ENCODE measurements at places on chromosomes 1 and 21. TPM values are rescaled to one million over a fixed set of nuclear protein-coding genes. Genes with fewer than 3 reads are reported as not detected.

The UBE2U gene
- total RNA-seq: not detected

The SLC26A9 gene
- total RNA-seq: not detected

The APH1A gene
- 139 TPM for total RNA-seq

The TTC34 gene
- total RNA-seq: under 0.01 TPM

The TBX19 gene
- total RNA-seq: 0.51 TPM

The PTCH2 gene
- total RNA-seq: under 0.01 TPM

The TAL1 gene
- total RNA-seq: 77.9 TPM

The FMOD gene
- total RNA-seq: 63.0 TPM

The NFASC gene
- total RNA-seq: under 0.01 TPM

The CD1C gene
- total RNA-seq: not detected

The SPOCD1 gene
- total RNA-seq: 4.0 TPM

The CHI3L2 gene
- total RNA-seq: not detected

The C8B gene
- not detected for total RNA-seq

The EXO5 gene
- total RNA-seq: 7.6 TPM

The FAAH gene
- 0.64 TPM for total RNA-seq

The TESK2 gene
- 4.2 TPM for total RNA-seq

The NSUN4 gene
- total RNA-seq: 22.0 TPM

The WLS gene
- 32.5 TPM for total RNA-seq

The S100A14 gene
- total RNA-seq: 0.51 TPM

The SDHB gene
- total RNA-seq: 134 TPM

The CLDN8 gene
- not detected for total RNA-seq

The RXFP4 gene
- total RNA-seq: not detected

The DPM3 gene
- total RNA-seq: 40.4 TPM

The LYPD8 gene
- not detected for total RNA-seq

The ZMPSTE24 gene
- 48.7 TPM for total RNA-seq

The LAMC1 gene
- total RNA-seq: 395 TPM

The RYR2 gene
- 0.26 TPM for total RNA-seq

The PADI1 gene
- under 0.01 TPM for total RNA-seq

The HPDL gene
- 1.6 TPM for total RNA-seq

The UMODL1 gene
- total RNA-seq: not detected

The NGF gene
- 0.26 TPM for total RNA-seq

The SPATA46 gene
- total RNA-seq: not detected

All from dermis microvascular lymphatic vessel endothelial cell (primary cell).